Sciatic nerve (tissue), 2 donors: ENCODE measurements at places on chromosomes 6 and 20. TPM values are rescaled to one million over a fixed set of nuclear protein-coding genes. Genes with fewer than 3 reads are reported as not detected.

- no peak for DNase-seq
Observed at GRCh38 chr20:32811886-32812285, 7.9 kb upstream of the MAPRE1 start.

DNA sequence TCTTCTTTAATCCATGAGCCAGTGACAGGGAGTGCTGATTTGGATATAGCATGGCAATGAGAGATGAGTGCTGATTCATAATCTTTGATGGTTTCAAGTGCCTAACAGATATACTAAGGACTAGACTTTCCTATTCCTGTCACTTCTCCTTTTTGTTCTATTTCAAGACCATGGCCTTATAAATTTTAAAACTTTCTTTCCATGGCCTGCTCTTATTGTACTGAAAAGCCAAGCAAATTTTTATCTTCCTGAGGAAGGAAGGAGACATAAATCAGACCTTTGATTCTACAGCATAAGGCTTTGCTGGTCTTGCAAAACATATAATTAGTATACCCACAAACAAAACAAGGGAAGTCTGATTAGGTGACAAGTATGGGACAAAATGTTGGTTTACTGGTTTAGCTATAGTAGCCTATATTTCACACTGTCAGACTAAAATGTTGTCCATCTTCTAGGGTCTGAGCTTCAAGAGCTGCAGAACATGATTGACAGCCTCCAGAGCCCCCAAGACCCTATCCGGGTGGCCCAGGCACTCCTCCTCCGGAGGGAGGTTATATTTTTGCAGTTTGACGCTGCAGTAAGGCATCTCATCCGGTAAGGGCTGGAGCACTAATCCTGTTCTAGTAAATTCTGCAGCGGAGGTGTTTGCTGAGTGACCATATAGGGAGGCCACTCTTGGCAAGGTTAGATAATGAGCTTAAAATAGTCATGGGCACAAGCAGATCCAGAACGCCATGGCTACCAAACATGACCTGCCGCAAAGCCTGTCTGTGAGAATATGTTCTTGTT is 82.3 kb downstream of the CD164 start:
- DNase-seq, result no peak

DNA sequence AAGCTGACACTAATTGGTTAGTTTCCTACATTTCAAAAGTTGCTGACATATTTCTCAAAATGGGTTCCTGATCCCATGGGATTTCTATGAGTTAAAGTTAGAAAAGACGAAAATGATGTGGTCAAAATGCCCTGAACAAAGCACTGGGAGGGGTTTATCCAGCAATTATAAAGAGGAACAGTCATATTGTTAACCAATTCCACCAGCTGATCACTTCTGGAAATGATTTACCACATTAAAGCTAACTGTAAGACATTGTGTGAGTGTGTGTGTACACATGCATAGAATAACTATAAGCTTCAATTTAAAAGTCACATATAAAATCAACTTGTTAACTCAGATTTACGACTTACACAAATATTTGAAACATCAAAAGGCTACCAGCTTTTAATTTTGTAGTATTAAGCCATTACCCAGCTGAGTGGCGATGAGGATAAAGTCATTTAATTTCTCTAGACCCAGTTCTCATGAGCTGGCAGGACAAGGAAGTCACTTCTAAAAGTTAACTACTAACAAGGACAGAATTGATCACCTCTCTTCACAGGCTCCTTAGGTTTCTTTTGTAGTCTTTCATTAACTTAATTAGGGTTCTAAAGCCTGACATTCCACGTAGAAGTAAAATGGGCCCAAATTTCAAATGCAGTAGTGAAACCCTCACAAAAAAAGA is 40.4 kb downstream of the MAN1A1 start:
- DNase-seq, result no peak

GRCh38 chr6:151998784-151999183 is 191.3 kb downstream of the ESR1 start:
- DNase-seq, result no peak

DNA sequence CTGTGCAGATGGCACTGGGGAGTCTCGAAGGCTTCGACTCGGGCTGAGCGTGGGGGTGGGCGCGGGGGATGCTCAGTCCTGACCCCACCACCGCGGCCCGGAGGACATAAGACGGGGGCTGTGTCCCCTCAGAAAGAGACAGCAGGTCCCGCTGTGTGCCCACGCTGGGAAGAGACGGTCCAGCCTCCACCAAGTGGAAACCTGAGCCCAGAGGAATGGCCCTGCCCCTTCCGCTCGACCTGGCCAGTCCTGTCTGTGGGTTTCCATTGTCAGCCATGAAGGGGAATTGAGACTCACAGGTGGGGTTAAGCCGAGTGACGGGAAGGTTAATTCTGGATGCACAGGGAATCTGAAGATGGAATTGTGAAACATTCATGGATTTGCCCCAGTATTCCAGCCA is 442.7 kb downstream of the PREX1 start:
- no peak for DNase-seq

The OVOL2 gene
- not detected for total RNA-seq

The HLA-DRA gene
- 455 TPM for total RNA-seq

The VNN1 gene
- total RNA-seq, result 1.2 TPM

The ZNF165 gene
- 1.2 TPM for total RNA-seq

The MATN4 gene
- total RNA-seq, result 0.22 TPM

The GNAS-AS1 gene
- total RNA-seq, result 1.5 TPM

The GJA10 gene
- not detected for total RNA-seq
